ENCODE measurements at places on chromosomes 4 and X.

- DNase-seq, result no peak
Measured at GRCh38 chrX:16825264-16826035, 39.2 kb downstream of the TXLNG start.

- DNase-seq, result no peak
Measured at GRCh38 chr4:14254926-14255325, 627.4 kb upstream of the BOD1L1 start.

DNA sequence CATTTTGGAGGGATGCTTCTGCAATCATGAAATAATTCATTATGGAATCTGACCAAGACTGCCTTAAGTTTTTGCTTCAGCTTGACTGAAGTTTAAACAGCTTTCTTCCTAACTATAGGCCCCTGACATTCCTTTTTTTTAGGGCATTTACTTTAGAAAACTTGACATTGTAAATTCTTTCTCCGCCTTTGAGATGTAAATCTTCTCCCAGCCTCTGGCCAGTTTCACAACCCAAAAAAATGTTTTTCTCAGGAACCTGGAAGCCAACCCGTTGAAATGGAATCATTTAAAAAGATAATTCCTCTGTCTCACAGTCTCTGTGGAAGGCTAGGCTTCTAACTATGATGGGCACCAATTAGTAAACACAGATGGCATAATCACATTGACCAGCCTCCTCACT lies 710.4 kb upstream of the PABPC4L start:
- DNase-seq, result no peak

- DNase-seq, result no peak
Measured at GRCh38 chr4:6115342-6115741, 85.0 kb downstream of the JAKMIP1 start.

GRCh38 chr4:142091691-142092182 lies 455.4 kb downstream of the IL15 start:
- no peak for DNase-seq
